A549 treated with ZK216348 at 1 μM for 4 hours (cell line): ENCODE measurements at places on chromosomes 7 and 10. TPM values are rescaled to one million over a fixed set of nuclear protein-coding genes. Genes with fewer than 3 reads are reported as not detected.

SEC31B gene
- total RNA-seq = 0.87 to 3.4 TPM (median 2.5 TPM) in 5 replicates

ECD gene
- 24.2 to 33.2 TPM (median 26.3 TPM) in 5 replicates for total RNA-seq

CLDN3 gene
- total RNA-seq = 0.58 to 4.4 TPM (median 3.2 TPM) in 5 replicates

SSC4D gene
- 0.92 to 2.2 TPM (median 1.0 TPM) in 5 replicates for total RNA-seq

AGBL3 gene
- 0.67 to 1.2 TPM (median 1.00 TPM) in 5 replicates for total RNA-seq

MMP21 gene
- total RNA-seq = not detected in 5 replicates

TRIL gene
- total RNA-seq = not detected in 5 replicates

ASZ1 gene
- total RNA-seq = not detected in 5 replicates

NKX2-3 gene
- total RNA-seq = not detected in 5 replicates

BLNK gene
- not detected in 5 replicates for total RNA-seq

SPOCK2 gene
- total RNA-seq = 0.29 to 0.82 TPM (median 0.45 TPM) in 5 replicates

TAS2R5 gene
- total RNA-seq = 0.33 to 0.65 TPM (median 0.47 TPM) in 4 of 5 replicates, not detected in the other

MYOF gene
- 196 to 244 TPM (median 231 TPM) in 5 replicates for total RNA-seq

CDK1 gene
- total RNA-seq = 55.6 to 101 TPM (median 90.3 TPM) in 5 replicates

GIMAP1 gene
- total RNA-seq = not detected in 5 replicates

LIPK gene
- total RNA-seq = not detected in 5 replicates

WNT8B gene
- 0.07 TPM in 1 of 5 replicates, not detected in the others for total RNA-seq

PRF1 gene
- not detected in 5 replicates for total RNA-seq

SPAM1 gene
- total RNA-seq = not detected in 5 replicates

MSRB2 gene
- total RNA-seq = 10.4 to 17.3 TPM (median 13.9 TPM) in 5 replicates
